ENCODE measurements at places on chromosomes 7 and 10.

- no peak for DNase-seq
Observed at GRCh38 chr7:20661884-20662283, 46.4 kb downstream of the ABCB5 start.

DNA sequence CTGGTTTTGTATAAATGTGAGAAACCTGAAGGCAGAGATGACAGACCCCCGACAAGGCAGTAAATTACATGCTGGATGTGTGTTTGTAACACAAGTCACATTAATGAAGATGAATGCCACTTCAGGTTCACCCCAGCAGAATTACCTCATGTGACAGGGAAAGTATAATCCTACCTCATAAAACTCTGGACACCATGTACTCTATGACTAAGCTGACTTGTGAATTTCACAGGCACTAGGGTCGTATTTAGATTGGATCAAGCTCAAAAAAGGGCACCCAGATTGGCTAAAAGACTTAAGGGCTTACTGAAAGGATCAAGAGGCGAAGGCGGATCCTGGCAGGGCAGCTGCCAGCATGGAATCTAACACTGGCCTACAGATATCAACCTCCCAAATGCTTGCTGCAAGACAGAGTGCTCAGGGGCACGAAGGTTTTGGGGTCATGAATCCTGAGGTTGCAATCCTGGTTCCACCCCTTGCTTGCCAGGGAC, 161.4 kb downstream of the PIP4K2A start:
- DNase-seq: no peak

DNA sequence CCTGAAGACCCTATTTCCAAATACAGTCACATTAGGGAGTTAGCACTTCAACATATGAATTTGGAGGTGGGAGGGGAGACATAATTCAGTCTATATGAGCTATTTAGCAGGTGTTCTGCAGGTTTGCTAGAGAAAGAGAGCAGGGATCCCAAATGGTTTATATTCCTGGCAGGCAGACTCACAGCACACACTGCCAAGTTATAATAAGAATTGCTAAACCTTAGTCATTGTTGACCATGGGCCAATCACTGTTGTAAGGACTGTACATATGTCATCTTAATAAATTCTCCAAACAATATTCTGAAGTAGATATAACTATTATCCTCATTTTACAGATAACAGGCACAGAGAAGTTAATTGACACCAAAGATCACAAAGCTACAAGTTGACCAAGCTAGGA, 1.5 kb upstream of the CCDC3 start:
- DNase-seq: no peak

DNA sequence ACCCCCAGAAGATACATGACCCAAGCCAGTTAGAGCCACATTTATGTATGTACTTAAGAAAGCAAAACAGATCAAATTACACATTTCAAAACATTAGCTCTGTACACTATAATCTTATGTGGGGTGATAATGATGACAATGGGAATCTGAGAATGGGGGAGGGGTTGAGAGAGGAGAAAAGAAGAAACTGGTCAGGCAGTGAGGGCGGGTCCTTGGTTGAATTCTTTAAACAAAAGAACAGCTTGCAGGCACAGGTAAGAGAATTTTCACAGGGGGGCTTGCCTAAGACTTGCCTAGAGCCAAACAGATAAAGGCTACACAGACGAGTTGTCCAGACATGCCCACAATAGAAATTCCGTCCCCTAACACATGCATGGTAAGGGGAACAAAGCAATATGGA, 76.8 kb upstream of the PTER start:
- DNase-seq: no peak

DNA sequence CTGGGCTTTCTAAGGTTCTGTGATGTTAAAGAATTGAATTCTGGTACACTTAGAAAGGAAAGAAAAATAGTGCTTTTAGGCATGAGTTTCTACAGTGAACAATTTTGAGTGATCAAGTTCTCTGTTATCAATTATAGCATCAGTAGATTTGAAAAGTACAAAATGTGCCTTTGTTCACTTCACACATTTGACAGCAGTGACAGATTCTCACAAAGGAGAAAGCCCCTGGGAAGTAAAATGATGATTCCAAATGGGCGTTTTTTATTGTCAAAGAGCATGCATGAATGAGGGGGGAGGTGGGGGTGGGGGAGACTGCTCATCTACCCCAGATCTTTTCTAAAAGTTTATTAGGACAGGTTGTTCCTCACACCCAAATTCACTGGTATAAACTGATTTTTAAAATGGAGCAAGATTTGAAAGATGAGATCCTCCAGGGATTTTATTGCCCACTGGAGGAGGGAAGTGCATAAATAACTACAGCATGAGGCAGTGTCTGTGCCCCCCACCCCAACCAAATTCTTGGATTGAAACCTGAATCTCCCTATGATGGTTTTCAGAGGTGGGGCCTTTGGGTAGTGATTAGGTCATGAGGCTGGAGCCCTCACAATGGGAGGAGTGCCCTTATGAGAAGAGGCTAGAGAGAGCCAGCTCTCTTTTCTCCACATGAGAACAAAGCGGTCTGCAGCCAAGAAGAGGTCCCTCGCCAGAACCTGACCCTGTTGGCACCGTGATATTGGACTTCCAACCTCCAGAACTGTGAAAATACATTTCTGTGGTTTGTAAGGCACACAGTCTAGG, 79.5 kb downstream of the AOAH start:
- DNase-seq: no peak

- DNase-seq: no peak
Observed at GRCh38 chr10:103616705-103617601, 123.4 kb downstream of the NEURL1 start.

- DNase-seq: no peak
Observed at GRCh38 chr7:149070372-149071125, 20.0 kb downstream of the ZNF786 start.

DNA sequence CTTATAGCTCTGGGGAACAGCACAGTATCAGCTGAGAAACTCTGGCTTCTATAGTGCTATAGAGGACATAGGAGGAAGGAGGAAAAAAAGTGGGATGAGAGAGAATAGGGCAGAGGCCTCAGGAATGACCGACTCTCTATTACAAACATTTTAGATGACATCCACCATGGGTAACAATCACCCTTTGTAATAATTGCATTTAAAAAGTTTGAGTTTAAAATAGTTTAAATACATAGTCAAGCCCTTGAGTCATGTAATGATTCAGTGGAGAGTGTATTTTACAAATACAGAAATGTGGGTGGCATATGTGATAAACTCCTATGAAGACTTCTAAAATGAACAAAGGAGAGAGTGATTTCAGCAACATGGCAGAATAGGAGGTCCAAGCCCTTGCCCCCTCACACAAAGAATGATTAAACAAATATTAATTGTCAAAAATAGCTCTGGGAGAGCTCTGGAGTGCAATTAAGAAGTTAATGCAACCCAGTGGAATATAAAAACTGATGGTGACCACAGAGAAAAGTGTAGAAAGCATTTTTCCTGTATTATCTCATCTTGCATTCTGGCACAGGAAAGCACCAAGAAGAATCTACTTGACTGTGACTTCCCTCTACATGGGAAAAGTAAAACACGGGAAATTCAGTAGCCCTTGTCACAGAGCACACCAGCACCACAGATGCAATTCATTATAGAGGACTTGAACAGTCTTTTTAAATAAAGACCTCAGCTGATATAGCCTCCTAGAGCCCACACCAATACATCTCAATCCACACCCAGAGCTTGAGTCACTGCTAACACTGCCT, 569.0 kb upstream of the SORCS1 start:
- no peak for DNase-seq

DNA sequence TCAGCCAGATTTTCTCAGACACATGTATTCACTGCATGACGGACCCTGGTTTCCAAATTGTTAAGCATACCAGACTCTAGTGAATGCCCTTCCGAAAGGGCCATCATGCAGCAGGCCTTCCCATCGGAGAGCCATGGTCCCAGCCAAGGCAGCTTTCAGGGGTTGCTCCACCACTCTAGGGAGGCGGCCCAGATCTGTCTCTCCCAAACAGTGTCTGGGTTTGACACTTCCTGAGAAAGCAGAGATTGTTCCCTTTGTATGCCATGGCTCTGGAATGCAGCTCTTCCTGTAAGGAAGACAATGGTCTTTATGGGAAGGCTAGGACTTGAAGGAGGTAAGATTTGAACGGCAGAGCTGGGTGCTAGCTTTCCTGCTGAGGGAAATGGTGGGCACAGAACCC, 178.8 kb upstream of the BMPER start:
- DNase-seq: no peak

- no peak for DNase-seq
Observed at GRCh38 chr7:112573302-112574039, 92.7 kb downstream of the LSMEM1 start.

- DNase-seq: no peak
Observed at GRCh38 chr7:7702826-7703225, 15.6 kb downstream of the RPA3 start.

GRCh38 chr7:25073451-25073850, 51.6 kb downstream of the CYCS start:
- no peak for DNase-seq

DNA sequence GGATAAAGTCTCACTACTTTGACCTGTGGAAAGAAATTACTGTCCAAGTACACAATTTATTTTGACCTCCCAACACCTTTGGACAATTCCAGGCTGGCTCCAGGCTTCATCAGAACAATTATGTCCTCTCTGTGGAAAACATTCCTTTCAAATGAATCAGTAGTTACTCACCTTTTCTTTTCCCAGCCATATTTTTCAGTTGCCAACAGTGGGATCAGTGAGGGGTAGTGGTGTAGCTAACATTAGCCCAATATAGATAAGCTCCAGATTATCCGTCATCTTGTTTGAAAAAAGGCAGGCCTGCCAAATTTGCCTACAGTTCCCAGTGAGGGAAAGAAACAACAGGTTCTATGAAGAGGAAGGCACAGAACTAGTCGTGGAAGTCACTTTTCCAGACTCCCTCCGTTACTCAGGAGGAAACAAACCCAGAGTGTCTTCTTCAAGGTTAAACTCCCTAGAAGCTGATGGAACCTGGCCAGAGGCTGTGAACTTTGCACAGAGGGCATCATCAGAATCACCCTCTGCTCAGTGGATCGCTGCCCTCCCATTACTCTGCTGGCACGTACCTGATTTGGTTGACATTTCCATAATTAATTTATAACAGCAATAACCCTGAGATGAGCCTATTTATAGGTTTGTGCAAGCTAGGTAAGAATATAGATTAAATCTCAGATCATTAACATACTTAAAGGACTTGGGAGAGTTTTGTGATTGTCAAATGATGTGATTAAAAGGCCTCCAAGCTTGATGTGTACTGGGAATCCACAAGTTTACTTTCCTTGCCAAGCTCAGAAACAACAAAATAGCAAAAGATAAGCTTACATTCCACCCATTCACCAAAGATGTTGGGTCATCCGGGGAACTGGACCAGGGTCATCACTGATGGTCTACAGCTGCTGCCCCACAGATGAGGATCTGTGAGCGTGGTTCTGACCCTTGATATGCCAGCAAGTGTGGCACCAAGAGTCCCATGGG, 654.6 kb upstream of the GALNT17 start:
- no peak for DNase-seq

DNA sequence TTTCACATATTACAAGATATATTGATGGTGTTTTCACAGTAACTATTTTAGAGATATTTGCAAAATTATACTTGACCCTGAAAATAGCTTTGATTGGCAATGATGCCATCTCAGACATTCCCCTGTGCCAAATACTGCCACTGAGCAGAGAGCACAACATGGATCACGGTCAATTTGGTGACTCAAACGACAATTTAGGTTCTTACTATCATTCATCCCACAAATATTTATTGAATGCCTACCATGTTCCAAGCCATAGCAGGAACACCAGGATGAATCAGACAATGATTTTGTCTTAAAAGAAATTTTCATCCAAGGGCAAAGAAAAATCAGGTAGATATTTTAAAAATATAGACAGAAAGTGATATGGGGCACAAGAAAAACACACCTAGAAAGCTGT, 153.2 kb upstream of the ADO start:
- DNase-seq: no peak

GRCh38 chr7:78620920-78621319, 822.3 kb downstream of the PHTF2 start:
- DNase-seq: no peak

DNA sequence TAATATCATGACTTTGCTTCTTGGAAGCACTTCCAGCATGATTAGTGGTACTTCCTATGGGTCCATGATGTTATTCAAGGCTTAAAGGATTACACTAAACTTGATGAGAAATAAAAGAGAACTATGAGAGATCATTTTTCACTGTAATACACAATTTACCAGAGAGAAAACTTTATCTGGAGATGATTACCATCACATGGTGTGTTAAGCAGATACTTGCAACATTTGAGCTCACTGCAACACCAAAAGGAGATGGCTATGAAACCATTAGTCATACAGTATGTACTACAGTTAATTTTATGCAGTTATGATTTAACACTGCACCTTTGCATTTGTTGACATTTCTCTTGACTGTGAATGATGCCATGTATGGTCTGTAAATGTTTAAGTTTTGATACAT, 311.3 kb upstream of the AOAH start:
- DNase-seq: no peak

DNA sequence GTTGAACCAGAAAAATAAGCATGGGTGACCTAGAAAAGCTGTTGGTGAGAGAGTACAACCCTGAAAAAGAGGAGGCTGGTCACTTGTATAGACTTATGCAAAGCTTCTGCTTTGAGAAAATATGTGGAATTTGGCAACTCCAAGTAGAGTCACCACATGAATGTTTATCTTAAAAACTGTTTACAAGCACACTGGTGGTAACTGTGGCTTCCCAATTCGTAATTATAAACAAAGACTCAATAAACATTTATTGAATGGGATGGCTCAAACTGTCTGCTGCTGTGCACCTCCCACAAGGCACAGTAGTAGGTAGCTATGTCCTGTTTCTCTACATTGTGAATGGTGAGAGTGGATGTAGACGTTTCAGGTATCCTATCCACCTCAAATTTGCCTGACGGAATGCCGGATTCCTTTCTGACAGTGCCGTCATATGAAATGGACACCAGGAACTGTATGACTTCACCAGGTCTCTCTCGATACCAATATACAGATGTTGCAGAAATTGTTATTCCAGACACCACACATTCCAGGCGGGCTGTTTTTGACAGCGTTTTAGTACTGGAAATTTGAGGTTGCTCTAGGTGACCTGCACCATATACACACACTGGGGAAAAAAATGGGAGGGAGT, 43.4 kb upstream of the TARP start:
- no peak for DNase-seq

DNA sequence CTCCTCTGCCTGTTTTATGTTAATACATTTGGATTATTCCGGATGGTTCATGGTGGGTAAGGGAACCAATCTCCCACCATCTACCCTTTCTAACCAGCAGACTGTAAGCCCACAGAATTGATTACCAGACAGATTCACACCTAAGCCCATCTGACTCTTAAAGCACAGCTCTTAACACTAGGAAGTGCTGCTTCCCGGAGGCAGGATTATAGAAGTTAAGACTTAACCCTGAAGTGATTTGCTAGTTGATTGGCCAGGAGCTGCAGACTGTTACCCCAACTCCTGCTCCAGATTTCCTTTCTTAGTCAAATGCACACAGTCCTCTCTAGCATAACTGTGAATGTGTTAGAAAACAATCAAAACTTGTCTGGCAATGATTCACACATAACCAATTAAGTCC, 221.7 kb downstream of the CDK14 start:
- no peak for DNase-seq
